Mesothelial cell of epicardium (in vitro differentiated cells): ENCODE measurements at places on chromosomes 1 and 21. TPM values are rescaled to one million over a fixed set of nuclear protein-coding genes. Genes with fewer than 3 reads are reported as not detected.

DNA sequence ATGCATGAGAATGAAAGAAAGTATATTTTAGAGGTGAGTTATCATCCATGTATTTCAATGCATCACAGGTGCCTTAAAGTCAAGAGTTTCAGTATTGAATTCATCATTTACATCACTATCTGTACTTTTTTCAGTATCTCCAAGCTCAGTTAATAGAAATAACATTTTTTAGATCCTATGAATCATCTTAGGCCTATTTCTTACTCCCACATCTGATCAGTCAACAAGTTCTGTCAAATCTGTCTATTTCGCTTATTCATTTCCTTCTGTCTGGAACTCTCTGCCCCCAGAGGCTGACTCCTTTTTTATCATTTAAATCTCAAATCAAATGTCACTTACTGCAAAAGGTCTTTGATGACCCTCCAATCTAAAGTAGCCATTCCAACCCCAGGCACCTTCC is 295.2 kb downstream of the LRRC7 start:
- no peak overlapping the region for H3K4me3 ChIP-seq
- H3K36me3 ChIP-seq = no peaks in the 10 kb centered on the region
- H3K4me1 ChIP-seq = peaks cover 6% of the 10 kb centered on the region
- DNase-seq = no peak
- H3K27ac ChIP-seq = no peak overlapping the region

DNA sequence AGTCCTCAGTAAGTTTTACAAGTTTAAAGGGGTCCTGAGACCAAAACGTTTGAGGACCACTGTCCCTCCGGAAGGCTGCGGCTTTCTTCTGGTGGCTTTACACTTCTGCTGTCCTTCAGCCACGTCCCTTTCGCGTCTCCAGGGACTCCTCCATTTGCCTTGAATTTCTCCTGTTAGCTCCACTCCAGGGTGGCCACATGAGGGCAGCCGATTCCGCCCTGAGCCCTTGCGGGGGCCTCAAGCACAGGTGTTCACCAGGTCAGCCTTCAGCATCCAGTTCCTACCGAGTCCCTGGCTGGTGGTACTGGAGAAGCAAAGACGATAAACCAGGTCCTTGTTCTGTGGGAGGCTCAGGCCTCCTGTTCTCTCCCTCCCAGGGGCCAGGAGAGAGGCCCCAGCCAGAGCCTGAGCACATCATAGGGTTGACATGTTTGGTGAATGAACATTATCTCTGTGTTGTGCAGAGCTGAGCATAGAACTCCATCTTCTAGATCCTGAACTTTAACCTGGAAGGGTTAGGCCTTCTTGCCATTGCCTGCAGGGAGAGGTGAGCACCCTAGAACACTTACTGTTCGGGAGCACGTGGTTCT is 27.4 kb upstream of the COQ8A start:
- H3K27ac ChIP-seq = no peak overlapping the region
- H3K4me1 ChIP-seq = no peaks in the 10 kb centered on the region
- no peaks in the 10 kb centered on the region for H3K36me3 ChIP-seq
- H3K4me3 ChIP-seq = no peak overlapping the region

- no peaks in the 10 kb centered on the region for H3K27me3 ChIP-seq
- no peak overlapping the region for H3K27ac ChIP-seq
- peaks cover 3% of the 10 kb centered on the region for H3K4me1 ChIP-seq
- no peak overlapping the region for H3K4me3 ChIP-seq
These were observed 22.5 kb downstream of the DPH5 start for GRCh38 chr1:101003012-101003650.

- no peak for DNase-seq
- no peak overlapping the region for H3K4me3 ChIP-seq
- no peaks in the 10 kb centered on the region for H3K27me3 ChIP-seq
These were observed 99.6 kb downstream of the ZZZ3 start for GRCh38 chr1:77582905-77583304.

CD48 gene
- total RNA-seq = 0.31 to 0.57 TPM (median 0.56 TPM) in 3 replicates

- H3K4me3 ChIP-seq = no peak overlapping the region
- no peaks in the 10 kb centered on the region for H3K36me3 ChIP-seq
- H3K4me1 ChIP-seq = peaks cover 23% of the 10 kb centered on the region
- no peak overlapping the region for H3K27ac ChIP-seq
- peaks cover 15% of the 10 kb centered on the region for H3K27me3 ChIP-seq
These were observed 1.8 kb downstream of the DISC1 start for GRCh38 chr1:231628207-231628876.

PHLDA3 gene
- total RNA-seq = 84.0 to 92.8 TPM (median 87.5 TPM) in 3 replicates

ALPL gene
- total RNA-seq = 0.59 to 1.2 TPM (median 0.89 TPM) in 3 replicates

GRCh38 chr1:156632355-156632754 is 9.6 kb upstream of the BCAN start:
- H3K4me1 ChIP-seq = no peaks in the 10 kb centered on the region
- no peak overlapping the region for H3K27ac ChIP-seq
- peaks cover 86% of the 10 kb centered on the region for H3K27me3 ChIP-seq
- no peak overlapping the region for H3K4me3 ChIP-seq
- no peaks in the 10 kb centered on the region for H3K36me3 ChIP-seq
- DNase-seq = no peak

DNA sequence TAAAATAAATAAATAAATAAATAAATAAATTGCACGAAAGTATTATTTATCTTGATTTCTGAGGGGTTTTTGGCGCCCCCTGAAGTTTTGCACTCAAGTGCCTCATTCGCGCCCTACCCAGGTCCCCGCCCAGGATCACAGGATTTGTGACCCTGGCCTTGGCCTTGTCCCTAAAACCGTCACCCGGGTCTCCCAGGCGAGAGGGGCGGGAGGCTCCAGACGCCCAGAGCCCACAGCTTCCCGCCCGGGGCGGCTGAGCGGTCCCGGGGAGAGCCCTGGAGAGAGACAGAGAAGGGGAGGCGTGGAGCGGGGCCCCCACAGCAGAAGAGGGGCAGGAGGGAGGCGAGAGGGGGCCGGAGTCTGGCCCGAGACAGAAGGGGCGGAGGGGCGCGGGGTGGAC is 91.8 kb upstream of the CASZ1 start:
- H3K27ac ChIP-seq = no peak overlapping the region
- peak overlapping the region; percentile 52 for H3K4me3 ChIP-seq
- peaks cover 26% of the 10 kb centered on the region for H3K4me1 ChIP-seq
- H3K27me3 ChIP-seq = no peaks in the 10 kb centered on the region
- DNase-seq = no peak

- peaks cover 3% of the 10 kb centered on the region for H3K27me3 ChIP-seq
- DNase-seq = no peak
- no peaks in the 10 kb centered on the region for H3K36me3 ChIP-seq
- peak overlapping the region; percentile 98 for H3K4me3 ChIP-seq
- H3K4me1 ChIP-seq = peaks cover 19% of the 10 kb centered on the region
These were observed 646 bp upstream of the RRP15 start for GRCh38 chr1:218284377-218284916.

CCDC185 gene
- total RNA-seq = not detected in 3 replicates

SLAMF7 gene
- not detected in 3 replicates for total RNA-seq

DNA sequence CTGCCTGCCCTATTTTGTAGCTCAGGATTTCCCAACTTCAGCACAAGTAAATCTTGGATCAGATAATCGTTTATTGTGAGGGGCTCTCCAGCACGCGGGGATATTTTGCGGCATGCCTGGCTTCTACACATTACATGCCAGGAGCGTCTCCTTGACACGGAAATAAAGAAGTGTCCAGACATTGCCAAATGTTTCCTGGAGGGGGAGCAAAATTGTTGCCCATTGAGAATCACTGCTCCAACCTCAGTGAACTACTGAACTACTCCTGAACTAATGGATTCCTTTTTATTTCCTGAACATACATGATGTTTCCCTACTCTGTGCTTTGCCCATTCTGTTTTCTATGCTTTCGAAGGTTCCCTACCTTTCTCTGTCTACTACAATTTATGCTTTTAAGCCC is 1359.1 kb upstream of the ADGRL2 start:
- no peaks in the 10 kb centered on the region for H3K27me3 ChIP-seq
- H3K4me1 ChIP-seq = no peaks in the 10 kb centered on the region
- no peak for DNase-seq
- H3K27ac ChIP-seq = no peak overlapping the region
- H3K4me3 ChIP-seq = no peak overlapping the region

MPL gene
- 0.50 to 0.53 TPM in 2 of 3 replicates, not detected in the other for total RNA-seq
